Kasumi-1 (cell line): ENCODE measurements at places on chromosomes 13 and 19.
A peak's percentile ranks its signal among the peaks of the same experiment; 100 is the strongest.

DNA sequence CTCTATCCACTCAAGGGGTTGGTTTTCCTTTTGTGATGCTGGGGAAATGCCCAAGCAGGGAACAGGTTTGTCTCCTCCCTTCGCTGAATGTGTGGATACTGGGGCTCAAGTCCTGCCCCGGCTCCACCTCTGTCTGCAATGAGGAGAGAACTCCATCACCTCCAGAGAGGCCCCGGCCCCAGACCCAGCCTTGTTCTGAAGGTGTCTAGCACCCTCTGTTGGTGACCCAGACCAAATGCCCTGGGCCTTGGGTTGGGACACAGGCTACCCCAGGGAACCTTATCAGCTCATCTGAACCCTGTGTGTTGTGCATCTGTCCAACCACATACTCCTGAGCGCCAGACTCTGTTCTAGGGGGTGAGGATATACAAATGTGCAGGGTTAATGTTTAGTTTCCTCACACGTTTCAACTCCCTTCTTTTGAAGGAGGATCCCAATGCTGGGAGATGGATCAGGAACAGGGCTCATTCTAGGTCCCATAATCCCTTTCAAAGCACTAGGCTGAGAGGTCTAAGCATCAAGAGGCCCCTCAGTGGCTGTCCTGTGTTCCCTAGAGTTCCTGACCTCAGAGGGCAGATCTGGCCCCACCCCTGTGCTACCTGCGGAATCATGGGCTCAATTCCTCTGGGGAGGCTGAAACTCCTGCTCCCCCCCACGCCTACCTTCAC, 112.5 kb upstream of the SLC7A1 start:
- DNase-seq: peak; percentile 11

GRCh38 chr13:96492766-96493165, 402.9 kb downstream of the HS6ST3 start:
- no peak for DNase-seq

- no peak for DNase-seq
Observed at GRCh38 chr13:107284173-107284572, 716.2 kb upstream of the ARGLU1 start.

DNA sequence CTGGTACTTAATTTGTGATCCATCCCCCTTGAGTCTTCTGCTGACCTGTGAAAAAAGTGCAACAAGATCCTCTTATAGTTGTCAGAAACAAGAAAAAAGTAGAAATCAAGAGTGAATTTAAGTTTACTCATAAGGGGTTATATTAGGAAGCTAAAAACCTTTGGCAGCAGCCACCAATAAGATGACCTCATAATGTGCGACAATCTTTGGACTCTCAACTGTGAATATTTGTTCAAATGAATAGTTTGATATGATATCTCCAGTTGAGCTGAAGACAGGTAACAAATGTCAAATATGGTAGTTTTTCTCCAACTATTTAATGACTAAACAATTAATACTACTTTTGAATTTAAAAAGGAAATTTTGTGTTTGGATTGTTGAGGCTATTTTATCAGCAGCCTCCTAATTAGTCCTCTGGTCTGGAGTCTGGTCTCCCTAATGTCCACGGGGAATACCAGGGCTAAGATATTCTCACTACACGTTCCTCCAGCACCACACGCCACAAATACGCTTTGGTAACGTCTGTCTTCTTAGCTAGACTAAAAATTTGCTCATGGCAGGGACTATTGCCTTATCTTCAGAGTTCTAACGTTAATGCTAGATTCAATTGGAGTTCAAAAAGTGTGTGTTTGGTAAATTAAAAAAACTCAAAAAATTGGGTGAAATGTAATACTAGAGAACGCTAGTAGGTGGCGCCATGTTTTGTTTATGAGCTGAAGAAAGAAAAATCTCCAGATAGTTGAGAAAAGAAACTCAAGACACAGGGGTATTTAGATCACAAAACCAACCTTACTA, 51.0 kb upstream of the PDX1 start:
- peak; percentile 32 for DNase-seq

GRCh38 chr13:101262306-101262705, 154.0 kb downstream of the NALCN start:
- DNase-seq: no peak

- no peak for DNase-seq
Observed at GRCh38 chr13:44566601-44567000, 9.5 kb downstream of the TSC22D1 start.

- no peak for DNase-seq
Observed at GRCh38 chr13:110942248-110942981, 27.5 kb upstream of the ANKRD10 start.

DNA sequence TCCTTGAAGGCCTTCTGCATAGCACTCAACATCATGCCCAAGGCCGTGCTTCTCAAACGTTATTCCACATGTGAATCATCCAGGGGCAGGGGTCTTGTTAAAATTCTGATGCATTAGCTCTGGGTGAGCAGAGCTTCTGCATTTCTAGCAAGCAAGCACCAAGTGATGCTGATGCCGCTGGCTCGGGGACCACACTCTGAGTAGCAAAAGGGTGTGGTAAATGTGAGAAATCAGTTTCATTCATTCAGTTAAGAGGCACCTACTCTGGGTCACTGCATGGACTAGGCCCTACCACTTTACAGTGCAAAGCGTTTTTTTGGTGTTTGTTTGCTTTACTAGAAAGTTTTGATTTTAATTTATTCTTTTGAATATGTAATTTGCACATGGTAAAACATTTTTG, 7.2 kb downstream of the KRTDAP start:
- no peak for DNase-seq

GRCh38 chr13:113934576-113934975, 39.3 kb downstream of the C13orf46 start:
- DNase-seq: no peak

DNA sequence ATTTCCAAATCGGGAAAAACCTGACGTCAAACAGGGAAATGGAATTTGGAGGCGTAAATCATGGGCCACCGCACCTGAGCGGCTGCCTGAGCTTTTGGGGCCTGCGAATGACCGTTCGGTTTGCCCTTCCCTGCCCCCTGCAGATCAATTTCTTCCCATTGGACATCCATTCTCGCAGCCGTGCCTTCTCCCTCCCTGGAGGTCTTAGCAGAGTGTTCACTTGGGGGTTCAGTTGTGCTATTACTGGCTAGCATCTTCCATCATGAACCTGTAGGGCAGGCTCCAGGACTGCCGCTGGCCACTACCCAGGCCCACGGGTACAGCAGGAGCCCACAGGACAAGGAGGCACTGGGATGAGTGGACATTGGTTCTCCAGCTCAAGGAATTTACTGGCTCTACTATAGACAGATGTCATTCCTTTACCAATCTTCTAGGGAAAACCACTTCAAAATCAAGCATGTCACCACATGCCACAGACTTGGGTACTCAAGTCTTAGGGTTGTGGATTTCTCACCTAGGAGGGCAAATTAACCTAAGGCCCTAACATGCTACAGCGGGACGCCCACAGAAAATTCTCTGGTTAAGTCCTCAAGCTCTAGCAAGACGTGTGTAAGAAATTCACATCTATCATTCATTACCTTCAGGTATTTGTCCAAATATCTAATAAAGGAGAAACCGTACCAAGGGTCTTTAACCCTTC, 75.5 kb downstream of the COL4A1 start:
- DNase-seq: no peak

GRCh38 chr19:50728084-50728737, 5.0 kb downstream of the CLEC11A start:
- DNase-seq: peak; percentile 95

DNA sequence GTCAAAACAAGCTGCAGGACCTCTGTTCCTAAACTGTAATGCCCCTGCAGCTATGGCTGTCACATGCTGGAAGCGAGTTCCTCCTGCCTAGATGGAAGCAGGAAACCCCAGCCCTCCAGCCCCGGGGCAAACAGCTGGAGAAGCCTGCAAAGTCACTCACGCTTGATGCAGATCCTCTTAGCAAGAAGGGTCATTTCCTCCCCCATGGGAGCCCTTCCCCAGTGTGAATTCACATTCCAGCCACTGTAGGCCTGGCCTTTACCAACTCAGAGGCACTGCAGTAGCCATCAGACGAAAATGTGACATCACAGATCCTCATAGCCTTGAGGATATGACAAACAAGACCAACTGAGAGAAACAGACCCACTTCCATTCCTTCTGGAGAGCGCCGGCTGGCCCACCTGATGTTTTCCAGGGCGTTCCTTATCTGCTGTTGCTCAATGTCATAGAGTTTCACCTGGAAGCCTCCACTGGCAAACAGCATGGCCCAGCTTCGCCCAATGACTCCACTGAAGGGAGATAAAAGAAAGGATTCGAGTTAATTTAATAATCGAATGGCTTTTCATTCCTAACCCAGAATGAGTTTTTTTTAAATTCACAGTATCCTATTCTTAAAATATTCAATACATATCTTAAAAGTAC, 13.5 kb downstream of the CRYL1 start:
- DNase-seq: peak; percentile 4

GRCh38 chr19:51127755-51128154, 3.0 kb downstream of the SIGLEC9 start:
- DNase-seq: peak; percentile 96

- DNase-seq: peak; percentile 10
Observed at GRCh38 chr19:1408300-1409203, 1.2 kb downstream of the DAZAP1 start.

DNA sequence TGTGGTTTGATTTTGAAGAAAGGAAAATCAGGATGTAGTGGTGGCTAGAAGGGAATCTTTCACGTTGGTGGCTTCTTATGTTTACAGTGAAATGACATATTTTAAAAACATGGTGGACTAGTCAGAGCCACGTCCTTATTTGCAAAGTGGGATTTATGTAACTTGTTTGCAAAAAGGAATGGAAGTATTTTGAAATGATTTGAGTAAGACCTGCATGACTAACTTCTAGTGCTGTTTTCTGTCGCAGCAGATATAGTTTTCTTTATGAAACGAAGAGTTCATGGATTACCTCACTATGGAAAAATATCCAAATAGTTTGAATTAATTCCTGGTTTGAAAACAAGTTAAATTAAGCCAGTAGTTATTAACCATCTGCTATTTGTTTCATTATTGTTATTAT, 476.5 kb downstream of the MYO16 start:
- no peak for DNase-seq

- DNase-seq: no peak
Observed at GRCh38 chr13:98372876-98373275, 195.8 kb upstream of the RNF113B start.

DNA sequence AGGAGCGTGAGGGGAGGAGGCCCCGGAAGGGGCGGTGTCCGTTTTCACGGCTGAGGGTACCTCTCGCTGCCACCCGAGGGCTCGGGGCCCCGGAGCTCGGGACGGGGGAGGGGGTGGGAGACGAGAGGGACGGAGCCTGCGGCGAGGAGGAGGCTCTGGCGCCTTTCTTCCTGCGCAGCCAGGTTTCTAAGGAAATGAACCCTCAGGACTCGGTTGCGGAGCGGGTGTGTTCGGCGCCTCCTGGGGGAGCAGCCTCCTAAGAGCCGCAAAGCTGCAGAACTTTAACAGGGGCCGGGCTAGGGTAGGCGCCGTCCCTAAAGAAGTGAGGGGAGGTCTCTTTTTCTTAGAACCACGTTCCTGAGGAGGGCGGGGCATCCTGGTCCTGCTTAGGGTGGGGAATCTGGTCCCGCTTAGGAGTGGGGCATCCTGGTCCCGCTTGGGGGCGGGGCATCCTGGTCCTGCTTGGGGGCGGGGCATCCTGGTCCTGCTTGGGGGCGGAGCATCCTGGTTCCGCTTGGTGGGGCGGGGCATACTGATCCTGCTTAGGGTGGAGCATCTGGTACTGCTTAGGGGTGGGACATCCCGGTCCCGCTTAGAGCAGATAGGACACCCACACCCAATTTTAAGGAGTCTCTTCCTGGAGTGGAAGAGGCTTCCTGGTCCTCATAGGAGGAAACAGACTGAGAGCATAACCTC, 6.2 kb downstream of the SYT5 start:
- no peak for DNase-seq

GRCh38 chr13:112697756-112698655, 8.2 kb downstream of the ATP11A start:
- no peak for DNase-seq

GRCh38 chr19:49664171-49665035, 1.3 kb downstream of the IRF3 start:
- DNase-seq: peak; percentile 69

- DNase-seq: no peak
Observed at GRCh38 chr13:31054632-31055031, 107.1 kb downstream of the HSPH1 start.

DNA sequence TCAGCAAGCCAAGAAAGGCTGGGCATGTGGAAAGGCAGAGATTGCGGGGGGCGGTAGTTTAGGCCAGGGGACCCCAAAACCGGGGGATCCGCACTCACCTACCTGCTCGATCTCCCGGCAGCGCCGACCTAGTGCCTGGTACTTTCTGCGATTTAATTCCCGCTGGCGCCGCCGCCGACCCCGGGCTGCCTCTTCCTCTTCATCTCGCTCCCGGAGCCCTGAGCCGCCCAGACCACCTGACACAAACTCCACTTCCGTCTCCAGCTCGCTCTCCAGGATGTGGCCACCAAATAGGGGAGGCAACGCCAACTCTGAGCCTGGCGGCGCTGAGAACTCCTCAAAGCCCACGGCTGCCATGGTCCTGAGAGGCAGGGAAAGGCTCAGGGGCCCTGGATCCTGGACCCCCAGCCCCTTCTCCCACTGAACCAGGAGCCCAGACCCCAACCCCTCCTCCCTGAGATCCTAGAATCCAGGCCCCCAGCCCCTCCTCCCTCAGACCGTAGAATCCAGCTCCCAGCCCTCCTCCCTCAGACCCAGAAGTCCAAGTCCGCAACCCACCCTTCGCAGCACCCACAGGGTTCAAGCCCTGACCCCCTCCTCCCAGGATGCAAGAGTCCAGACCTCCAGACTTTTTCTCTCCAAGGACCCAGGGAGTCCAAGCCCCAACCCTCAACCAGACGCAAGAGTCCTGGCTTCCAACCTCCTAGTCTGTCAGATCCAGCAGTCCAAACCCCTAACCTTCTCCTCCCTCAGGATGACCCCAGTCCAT, 933 bp downstream of the TFPT start:
- peak; percentile 88 for DNase-seq

- no peak for DNase-seq
Observed at GRCh38 chr13:19940106-19940505, 18.4 kb upstream of the ZMYM2 start.

DNA sequence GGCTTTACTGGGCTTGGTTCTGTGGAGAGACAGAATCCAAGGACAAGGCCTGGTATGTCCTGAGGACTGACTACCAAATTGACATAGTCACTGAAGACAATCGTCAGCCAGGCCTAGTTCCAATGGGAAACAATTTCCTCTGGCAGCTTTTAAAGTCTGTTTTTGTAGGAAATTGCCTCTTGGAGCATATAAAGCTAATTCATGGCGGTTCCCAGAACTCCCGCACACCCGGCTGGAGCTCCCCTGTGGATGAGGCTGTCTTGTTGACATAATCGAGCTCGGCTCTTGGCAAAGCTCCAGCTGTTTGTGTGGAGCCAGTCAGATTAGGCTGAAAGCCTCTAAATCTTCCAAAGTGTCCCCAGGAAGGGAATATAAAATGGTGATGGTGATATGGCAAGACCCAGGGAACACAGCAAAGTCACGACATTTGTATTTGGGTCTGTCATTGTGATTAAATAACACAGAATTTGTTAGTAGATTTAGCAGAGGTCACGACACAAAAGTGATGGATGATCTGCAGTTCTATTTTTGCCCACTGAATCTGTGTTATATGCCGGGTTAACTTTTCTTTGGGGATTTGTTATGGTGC, 395.0 kb downstream of the PCDH9 start:
- no peak for DNase-seq
